ENCODE measurements at places on chromosomes 5 and 9. TPM values are rescaled to one million over a fixed set of nuclear protein-coding genes. Genes with fewer than 3 reads are reported as not detected.

TAS2R1 gene
- total RNA-seq: not detected

TLR4 gene
- not detected for total RNA-seq

SKP1 gene
- 238 TPM for total RNA-seq

PITX1 gene
- total RNA-seq: 0.76 TPM

MVB12B gene
- total RNA-seq: 17.1 TPM

ESM1 gene
- total RNA-seq: 0.23 TPM

SV2C gene
- total RNA-seq: 0.19 TPM

PCAT7 gene
- not detected for total RNA-seq

PCSK1 gene
- total RNA-seq: not detected

FOXD4L6 gene
- not detected for total RNA-seq

EQTN gene
- not detected for total RNA-seq

DNA sequence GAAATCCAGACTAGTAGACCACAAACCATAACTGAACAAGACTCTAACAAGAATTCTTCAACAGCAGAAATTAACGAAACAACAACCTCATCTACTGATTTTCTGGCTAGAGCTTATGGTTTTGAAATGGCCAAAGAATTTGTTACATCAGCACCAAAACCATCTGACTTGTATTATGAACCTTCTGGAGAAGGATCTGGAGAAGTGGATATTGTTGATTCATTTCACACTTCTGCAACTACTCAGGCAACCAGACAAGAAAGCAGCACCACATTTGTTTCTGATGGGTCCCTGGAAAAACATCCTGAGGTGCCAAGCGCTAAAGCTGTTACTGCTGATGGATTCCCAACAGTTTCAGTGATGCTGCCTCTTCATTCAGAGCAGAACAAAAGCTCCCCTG is 68.6 kb downstream of the VCAN start:
- H3K27ac ChIP-seq: no peak overlapping the region
- DNase-seq: no peak
- H3K27me3 ChIP-seq: peaks cover 19% of the 10 kb centered on the region
- no peak overlapping the region for H3K4me3 ChIP-seq
- peaks cover 15% of the 10 kb centered on the region for H3K4me1 ChIP-seq

- H3K4me3 ChIP-seq: no peak overlapping the region
- H3K36me3 ChIP-seq: no peaks in the 10 kb centered on the region
- H3K4me1 ChIP-seq: peaks cover 15% of the 10 kb centered on the region
- DNase-seq: no peak
- no peak overlapping the region for H3K27ac ChIP-seq
- H3K27me3 ChIP-seq: peaks cover 12% of the 10 kb centered on the region
Observed at GRCh38 chr9:105046907-105047741, 119.2 kb upstream of the ABCA1 start.

DNA sequence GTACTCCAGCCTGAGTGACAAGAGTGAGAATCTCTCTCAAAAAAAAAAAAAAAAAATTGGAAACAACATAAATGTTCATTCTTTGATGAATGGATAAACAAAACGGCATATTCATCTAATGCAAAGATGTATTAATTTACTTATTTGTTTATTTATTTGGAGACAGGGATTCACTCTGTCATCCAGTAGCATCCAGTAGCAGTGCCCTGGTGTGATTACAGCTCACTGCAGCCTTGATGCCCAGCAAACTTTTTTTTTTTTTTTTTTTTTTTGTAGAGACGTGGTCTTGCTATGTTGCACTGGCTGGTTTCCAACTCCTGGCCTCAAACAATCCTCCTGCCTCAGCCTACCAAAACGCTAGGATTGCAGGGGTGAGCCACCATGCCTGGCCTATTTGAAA is 24.4 kb downstream of the OR2V2 start:
- peak overlapping the region; percentile 93 for H3K4me3 ChIP-seq
- H3K27ac ChIP-seq: no peak overlapping the region
- peaks cover 21% of the 10 kb centered on the region for H3K27me3 ChIP-seq
- peaks cover 2% of the 10 kb centered on the region for H3K36me3 ChIP-seq

GRCh38 chr9:97548819-97549540 is 47.5 kb downstream of the TMOD1 start:
- no peaks in the 10 kb centered on the region for H3K4me1 ChIP-seq
- no peak overlapping the region for H3K4me3 ChIP-seq
- DNase-seq: no peak
- no peaks in the 10 kb centered on the region for H3K36me3 ChIP-seq
- peaks cover 31% of the 10 kb centered on the region for H3K27me3 ChIP-seq

DNA sequence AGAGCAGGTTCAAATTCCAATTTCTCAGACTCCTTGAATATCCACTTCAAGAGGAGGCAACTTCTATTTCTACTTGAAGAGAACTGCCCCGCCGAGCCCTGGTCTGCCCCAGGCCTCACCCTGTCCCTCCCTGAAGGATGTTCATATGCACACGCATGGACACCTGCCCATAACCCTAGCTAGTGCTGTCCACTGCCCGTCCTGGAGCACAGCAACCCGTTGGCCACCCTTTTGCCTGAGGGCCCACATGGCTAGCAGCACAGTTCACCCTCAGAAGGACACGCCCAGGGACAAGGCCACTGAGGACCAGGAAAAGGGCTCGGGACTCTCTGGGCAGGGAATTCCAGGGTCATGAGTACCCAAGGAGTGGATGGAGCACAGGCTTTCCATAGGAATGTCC is 63.6 kb downstream of the EGFLAM start:
- no peak overlapping the region for H3K4me3 ChIP-seq
- no peak overlapping the region for H3K27ac ChIP-seq
- H3K4me1 ChIP-seq: no peaks in the 10 kb centered on the region
- no peak for DNase-seq
- H3K27me3 ChIP-seq: no peaks in the 10 kb centered on the region

DNA sequence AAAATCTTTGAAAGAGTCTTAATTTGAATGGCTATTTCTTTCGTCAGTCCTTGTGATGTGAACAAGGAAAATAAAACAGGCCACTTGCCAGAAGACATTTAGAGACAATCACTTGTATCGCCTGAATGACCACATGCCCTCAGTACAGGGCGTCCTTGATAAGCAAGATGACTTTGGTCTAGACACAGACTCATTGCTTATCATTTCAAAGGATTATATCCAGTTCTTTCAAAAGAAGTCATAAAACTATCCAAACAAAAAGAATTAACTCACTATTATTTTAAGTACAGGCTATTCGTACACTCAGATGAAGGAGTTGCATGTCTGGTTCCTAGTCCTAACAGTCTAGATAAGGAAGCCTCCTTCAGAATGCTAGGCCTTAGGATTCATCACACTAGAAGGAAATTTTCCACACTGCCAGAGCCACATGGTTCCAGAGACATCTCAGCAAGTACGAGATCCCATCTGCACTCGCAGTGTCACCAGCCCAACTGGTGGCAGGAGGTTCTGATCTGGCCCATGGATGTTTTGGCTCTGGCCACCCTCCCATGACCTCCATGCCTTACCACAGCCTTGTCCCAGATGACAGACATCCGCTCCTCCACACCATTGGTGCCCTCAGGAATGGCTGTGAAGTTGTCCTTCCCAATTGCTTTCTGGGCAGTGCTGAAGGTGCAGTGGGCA is 109.6 kb downstream of the DPYSL3 start:
- no peak overlapping the region for H3K4me3 ChIP-seq
- no peak for DNase-seq
- no peaks in the 10 kb centered on the region for H3K4me1 ChIP-seq
- H3K27ac ChIP-seq: no peak overlapping the region
- no peaks in the 10 kb centered on the region for H3K36me3 ChIP-seq
- no peaks in the 10 kb centered on the region for H3K27me3 ChIP-seq

DNA sequence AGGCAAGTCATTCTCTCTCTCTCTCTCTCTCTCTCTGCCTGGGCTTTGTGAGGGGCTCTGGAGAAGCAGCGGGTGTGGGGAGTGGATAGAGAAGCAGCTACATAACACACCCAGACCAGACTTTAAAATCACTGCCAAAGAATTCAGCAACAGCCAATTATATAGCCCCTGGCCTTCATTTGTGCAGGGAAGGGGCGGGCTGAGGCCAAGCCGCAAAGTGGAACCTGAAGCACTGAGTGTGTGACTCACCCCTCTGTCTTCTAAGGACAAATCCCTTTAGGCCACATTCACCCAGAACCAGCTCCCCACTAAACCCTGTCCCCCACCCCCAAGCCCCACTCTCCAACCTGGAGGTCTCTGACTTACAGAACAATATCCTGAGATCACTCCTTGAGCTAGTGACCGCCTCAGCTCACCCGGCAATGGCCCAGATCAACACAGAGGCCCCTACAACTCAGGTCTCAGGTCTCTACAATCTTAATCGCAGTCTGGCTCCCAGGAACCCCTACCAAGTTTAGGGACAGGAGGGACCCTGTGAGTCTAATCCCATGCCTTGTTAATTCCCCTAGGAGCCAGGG is 6.0 kb downstream of the B4GALT1 start:
- DNase-seq: peak; percentile 61
- no peaks in the 10 kb centered on the region for H3K27me3 ChIP-seq
- H3K36me3 ChIP-seq: peaks cover 4% of the 10 kb centered on the region
- H3K4me1 ChIP-seq: peaks cover 95% of the 10 kb centered on the region
- H3K4me3 ChIP-seq: peak overlapping the region; percentile 84

- peaks cover 6% of the 10 kb centered on the region for H3K36me3 ChIP-seq
- no peaks in the 10 kb centered on the region for H3K4me1 ChIP-seq
- no peak for DNase-seq
Observed at GRCh38 chr5:159294921-159295320, 31.8 kb downstream of the UBLCP1 start.

GRCh38 chr9:109717342-109717741 is 62.7 kb upstream of the PALM2AKAP2 start:
- no peaks in the 10 kb centered on the region for H3K27me3 ChIP-seq
- no peaks in the 10 kb centered on the region for H3K36me3 ChIP-seq
- H3K4me1 ChIP-seq: no peaks in the 10 kb centered on the region
- no peak overlapping the region for H3K27ac ChIP-seq

DNA sequence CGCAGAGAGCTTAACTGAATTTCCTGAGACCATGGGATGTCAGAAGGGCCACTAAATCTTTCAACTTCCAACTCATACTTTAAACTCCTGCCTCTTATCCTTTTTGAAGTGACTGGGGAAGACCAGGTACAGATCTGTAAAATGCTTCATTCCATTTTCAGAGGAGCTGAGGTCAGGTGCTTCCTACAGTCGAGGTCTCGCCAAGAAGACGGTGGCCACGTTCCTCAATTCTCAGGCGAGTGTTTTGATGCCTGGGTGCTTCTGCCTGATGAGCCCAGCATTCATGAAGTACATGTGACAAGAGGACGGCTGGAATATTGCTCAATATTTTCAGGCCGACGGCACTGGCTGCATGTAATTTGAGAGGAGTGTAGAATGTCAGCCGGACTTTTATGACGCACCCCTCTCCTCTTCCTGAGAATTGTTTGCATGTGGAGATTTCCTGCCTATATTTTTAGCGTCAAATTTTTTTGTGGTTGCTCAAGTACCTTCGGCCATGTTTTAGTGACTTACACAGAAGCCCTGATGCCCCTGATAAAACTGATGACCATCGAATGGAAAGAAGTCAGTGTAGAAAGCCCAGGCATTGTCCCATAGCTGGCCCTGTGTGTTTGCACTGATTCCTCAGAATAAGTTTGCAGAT is 38.8 kb upstream of the GLRX start:
- no peak for DNase-seq
- no peaks in the 10 kb centered on the region for H3K27me3 ChIP-seq
- H3K36me3 ChIP-seq: no peaks in the 10 kb centered on the region
- H3K4me3 ChIP-seq: peak overlapping the region; percentile 61
- H3K27ac ChIP-seq: peak overlapping the region; percentile 79

DNA sequence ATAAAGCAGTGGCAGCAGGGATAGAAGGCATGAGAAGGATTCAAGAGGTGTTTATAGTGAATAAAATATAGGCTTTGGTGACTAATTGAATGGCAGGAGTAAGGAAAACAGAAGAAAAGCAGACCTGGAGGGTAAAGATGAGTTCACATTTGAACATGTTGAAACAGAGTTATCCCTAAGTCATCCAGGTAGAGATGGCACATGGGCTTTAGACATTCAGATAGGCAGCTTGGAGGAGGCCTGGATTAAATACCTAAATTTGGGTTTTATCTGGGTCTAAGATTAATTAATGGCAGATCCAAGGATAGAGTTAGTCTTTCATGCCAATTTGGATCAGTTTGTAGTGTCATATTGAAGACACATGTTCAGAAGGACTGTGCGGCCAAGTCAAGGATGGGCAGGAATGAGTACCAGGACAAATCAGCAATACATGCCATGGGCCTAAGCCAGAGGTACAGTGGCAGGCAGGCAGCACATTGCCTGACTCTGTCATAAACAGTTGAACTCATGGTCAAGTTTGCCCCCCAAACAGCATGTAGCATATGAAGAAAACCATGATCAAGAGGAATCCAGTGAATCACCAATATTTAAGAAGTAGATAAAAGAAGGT is 115.5 kb upstream of the SLC12A2 start:
- no peak overlapping the region for H3K27ac ChIP-seq
- no peaks in the 10 kb centered on the region for H3K4me1 ChIP-seq
- no peak for DNase-seq
- H3K4me3 ChIP-seq: no peak overlapping the region
- peaks cover 5% of the 10 kb centered on the region for H3K36me3 ChIP-seq

- peaks cover 60% of the 10 kb centered on the region for H3K4me1 ChIP-seq
- H3K4me3 ChIP-seq: peak overlapping the region; percentile 93
- no peaks in the 10 kb centered on the region for H3K27me3 ChIP-seq
- peaks cover 5% of the 10 kb centered on the region for H3K36me3 ChIP-seq
- peak overlapping the region; percentile 95 for H3K27ac ChIP-seq
- DNase-seq: peak; percentile 31
Observed at GRCh38 chr5:172005708-172006320, 624 bp downstream of the FBXW11 start.

DNA sequence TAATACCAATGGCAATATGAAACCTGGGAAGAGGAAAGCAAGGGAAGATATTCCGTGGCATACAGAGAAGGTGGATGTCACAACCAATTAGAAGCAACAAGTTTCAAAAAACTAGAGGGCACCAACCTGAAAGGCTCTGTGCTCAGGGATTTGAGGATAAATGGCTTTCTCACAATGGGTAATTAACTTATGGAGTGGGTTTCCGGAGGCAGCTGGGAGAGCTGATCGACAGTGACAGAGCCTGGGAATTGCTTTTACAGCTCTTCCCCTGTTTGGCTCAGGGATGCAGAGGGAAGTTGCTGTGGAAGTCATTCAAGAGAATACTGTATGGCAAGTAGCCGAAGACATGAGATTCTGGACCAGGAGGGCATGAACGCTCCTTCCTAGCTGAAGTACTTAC is 237.0 kb downstream of the KIF4B start:
- H3K27me3 ChIP-seq: peaks cover 5% of the 10 kb centered on the region
- no peak overlapping the region for H3K27ac ChIP-seq
- no peaks in the 10 kb centered on the region for H3K4me1 ChIP-seq

DNA sequence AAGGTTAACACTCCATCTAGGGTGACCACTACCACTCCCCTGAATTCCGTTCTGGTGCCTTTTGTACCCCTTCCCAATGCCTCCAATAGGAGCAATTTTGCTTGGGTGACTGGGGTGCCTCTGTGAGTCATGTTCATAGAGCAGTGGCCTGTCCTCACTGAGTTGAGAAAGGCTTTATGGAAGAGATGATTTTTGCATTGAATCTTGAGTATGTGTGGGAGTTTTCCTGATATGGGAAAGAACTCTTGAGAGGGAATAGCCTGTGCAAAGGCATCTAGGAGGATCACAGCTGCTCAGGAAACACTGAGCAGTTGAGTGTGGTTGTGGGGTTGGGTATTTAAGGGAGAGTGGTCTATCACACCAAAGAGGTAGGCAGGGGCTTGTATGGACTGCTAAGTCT is 16.2 kb downstream of the C9orf43 start:
- no peak overlapping the region for H3K27ac ChIP-seq
- peaks cover 5% of the 10 kb centered on the region for H3K4me1 ChIP-seq
- H3K4me3 ChIP-seq: no peak overlapping the region
- peaks cover 7% of the 10 kb centered on the region for H3K27me3 ChIP-seq
- H3K36me3 ChIP-seq: no peaks in the 10 kb centered on the region
- DNase-seq: no peak
